ENCODE measurements at places on chromosomes 13 and 19.

- DNase-seq, result no peak
Measured at GRCh38 chr19:50475736-50476223, 527 bp upstream of the EMC10 start.

DNA sequence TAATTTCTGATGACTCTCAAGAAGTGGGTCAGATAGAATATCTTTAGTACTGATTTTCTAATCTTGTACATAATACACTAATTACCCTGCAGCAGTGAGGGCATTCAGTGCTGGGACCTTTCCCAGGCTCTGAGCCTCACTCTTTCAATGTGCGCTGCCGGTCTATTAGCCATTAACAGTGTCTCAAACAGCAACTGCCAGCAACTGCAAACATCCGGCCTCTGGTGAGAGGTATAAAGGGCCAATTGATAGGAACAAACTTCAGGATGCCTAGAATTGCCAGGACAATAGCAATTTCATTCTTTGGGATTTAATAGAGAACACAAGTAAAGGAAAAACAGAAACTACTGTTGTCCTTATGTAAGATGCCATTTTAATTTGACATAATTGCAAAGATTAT lies 604.4 kb upstream of the SPRY2 start:
- DNase-seq, result no peak

DNA sequence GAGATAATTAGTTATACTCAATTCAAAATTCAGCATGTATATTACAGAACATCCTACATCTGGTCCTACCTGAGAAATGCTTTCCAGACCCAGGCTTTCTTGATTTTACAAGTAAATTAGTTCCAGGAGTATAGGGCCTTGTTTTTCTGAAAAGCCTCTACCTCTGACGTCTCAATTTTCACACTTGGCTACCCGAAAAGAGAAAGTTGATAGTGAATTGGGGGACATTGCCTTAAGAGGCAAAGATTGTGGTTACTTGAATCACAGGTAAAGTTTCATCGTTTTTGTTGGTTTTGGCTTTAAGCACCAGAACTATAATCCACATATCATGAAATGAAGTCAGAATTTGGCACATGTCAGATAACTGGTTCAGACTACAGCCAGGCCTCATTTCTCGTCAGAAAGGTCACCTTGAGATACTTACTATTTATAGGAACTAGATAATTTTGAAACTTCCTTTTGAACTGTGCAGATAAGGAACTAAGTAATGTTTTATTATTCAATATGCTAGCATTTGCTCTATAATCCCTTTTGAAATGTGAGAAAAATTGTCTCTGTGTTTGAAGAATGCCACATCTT lies 30.8 kb downstream of the FAM124A start:
- DNase-seq, result no peak

DNA sequence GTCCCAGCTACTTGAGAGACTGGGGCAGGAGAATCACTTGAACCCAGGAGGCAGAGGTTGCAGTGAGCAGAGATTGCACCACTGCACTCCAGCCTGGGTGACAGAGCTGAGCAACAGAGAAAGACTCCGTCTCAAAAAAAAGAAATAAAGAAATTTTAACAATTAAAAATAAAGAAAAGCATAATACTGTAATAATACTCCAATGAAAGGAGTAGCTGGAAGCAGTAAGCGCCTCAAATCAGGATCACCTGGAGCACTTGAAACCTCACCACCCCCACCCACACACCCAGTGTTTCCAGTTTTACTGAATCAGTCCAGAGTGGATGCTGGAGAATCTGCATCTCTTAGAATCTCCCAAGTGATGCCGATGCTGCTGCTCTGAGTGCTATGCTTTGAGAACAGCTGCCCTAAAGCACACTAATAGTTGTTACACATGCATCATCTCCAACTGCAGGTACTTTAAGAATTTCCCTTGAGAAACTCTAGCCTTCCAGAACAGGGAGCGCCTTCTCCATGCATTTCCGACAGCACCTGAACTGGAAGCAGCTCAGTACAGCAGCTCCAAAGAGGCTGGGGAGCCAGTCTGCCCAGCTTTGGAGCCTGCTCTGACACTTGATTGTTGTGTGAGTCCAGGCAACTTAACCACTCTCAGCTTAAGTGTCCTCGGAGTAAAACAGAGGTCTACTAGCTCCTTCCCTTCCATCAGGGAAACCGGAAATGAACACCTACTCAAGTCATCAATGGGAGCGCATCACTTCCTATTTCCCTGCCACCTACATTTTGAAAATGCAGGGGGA lies 2.9 kb downstream of the ABCC4 start:
- DNase-seq, result no peak

Data from SK-N-DZ (cell line).